NB4 (cell line): ENCODE measurements at places on chromosomes 11 and 22.

GRCh38 chr11:16924826-16925560 is 89.2 kb downstream of the PLEKHA7 start:
- no peak for DNase-seq

DNA sequence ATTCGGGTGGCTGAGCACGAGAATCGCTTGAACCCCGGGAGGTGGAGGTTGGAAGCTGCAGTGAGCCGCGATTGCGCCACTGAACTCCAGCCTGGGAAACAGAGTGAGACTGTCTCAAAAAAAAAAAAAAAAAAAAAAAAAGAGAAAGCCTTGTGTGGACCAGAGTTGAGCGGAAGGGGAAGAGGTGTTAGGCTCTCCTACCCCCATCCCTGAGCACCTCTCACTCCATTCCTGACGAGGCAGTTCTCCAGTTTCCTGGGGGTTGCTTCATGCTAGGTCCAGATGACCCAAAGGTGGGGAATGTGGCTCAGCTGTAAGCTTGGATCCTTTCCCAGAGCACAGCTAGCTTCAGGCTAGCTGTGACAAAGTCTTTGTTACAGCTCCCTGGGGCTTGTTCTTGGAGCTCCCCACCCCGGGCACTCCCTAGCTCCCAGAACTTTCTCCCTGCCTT is 8.8 kb upstream of the DNAL4 start:
- no peak for DNase-seq

- DNase-seq: no peak
These were observed 16.2 kb upstream of the SPTY2D1 start for GRCh38 chr11:18650353-18650752.

- DNase-seq: peak; percentile 60
These were observed 33.8 kb downstream of the CAPN1 start for GRCh38 chr11:65215441-65216076.

- DNase-seq: no peak
These were observed 87.1 kb downstream of the ABTB2 start for GRCh38 chr11:34270711-34271110.
